A549 treated with dexamethasone at 1 μM for 4 hours (cell line): ENCODE measurements at places on chromosomes 7 and 10. TPM values are rescaled to one million over a fixed set of nuclear protein-coding genes. Genes with fewer than 3 reads are reported as not detected.

Gene PTPN20
- 3.6 to 4.4 TPM (median 3.7 TPM) in 5 replicates for total RNA-seq

Gene LRMDA
- 2.6 to 4.0 TPM (median 3.6 TPM) in 5 replicates for total RNA-seq

Gene NPSR1
- total RNA-seq, result not detected in 5 replicates

Gene PDZD7
- total RNA-seq, result 0.35 to 0.94 TPM (median 0.81 TPM) in 5 replicates

Gene GTPBP10
- total RNA-seq, result 24.3 to 30.4 TPM (median 27.4 TPM) in 5 replicates

Gene SPDYE2
- total RNA-seq, result not detected in 5 replicates

Gene SLC35G1
- total RNA-seq, result 7.9 to 8.8 TPM (median 8.2 TPM) in 5 replicates

Gene OR2A5
- total RNA-seq, result not detected in 5 replicates

Gene KCNMA1
- 38.0 to 72.8 TPM (median 60.1 TPM) in 5 replicates for total RNA-seq

Gene PTPRZ1
- total RNA-seq, result not detected in 5 replicates

Gene DYNC1I1
- 0.11 to 0.25 TPM (median 0.13 TPM) in 5 replicates for total RNA-seq

Gene SMKR1
- total RNA-seq, result 7.6 to 10.0 TPM (median 7.9 TPM) in 5 replicates

Gene SPDYE11
- not detected in 5 replicates for total RNA-seq

Gene CAMK2B
- total RNA-seq, result 0.12 to 0.18 TPM (median 0.15 TPM) in 5 replicates
